Foreskin fibroblast (primary cell): ENCODE measurements at places on chromosomes 1 and 21.

- no peak for DNase-seq
These were observed 10.9 kb downstream of the WNT4 start for GRCh38 chr1:22131875-22132486.

- DNase-seq: no peak
These were observed 135.1 kb downstream of the CSMD2 start for GRCh38 chr1:34029954-34030353.

DNA sequence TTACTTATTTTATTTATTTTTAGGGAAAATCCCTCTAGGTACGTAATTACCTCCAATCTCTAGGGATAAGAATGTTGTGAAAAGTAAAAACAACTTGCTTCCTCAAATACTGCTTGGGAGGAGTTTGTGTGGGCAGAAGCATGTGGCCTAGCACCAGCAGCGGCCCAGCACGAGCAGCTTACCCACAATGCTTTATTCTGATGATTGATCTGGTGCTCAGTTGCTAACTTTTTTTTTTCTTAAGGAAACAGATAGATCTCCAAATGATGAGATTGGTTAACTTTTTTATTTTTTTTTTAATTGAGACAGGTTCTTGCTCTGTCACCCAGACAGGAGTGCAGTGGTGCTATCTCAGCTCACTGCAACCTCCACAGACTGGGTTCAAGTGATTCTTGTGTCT lies 4.2 kb downstream of the CLIC6 start:
- DNase-seq: no peak

DNA sequence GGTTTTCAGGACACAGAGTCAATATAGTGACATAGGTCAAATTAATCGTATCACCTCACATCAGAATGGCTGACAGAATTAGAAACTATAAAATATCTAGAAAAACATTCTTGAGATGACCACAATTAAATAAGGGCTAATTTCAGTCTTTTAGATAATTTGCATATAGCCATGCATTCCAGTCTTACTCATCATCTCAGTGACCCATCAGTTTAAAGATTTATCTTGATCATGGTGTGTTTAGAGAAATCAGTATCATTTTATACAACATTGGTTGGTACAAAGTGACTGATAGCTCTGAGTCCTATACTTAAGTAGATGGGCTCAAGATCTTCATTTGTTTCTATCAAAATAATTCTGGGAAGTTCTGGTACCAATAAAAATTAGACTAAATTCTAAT lies 262.3 kb upstream of the SNX7 start:
- no peak for DNase-seq

DNA sequence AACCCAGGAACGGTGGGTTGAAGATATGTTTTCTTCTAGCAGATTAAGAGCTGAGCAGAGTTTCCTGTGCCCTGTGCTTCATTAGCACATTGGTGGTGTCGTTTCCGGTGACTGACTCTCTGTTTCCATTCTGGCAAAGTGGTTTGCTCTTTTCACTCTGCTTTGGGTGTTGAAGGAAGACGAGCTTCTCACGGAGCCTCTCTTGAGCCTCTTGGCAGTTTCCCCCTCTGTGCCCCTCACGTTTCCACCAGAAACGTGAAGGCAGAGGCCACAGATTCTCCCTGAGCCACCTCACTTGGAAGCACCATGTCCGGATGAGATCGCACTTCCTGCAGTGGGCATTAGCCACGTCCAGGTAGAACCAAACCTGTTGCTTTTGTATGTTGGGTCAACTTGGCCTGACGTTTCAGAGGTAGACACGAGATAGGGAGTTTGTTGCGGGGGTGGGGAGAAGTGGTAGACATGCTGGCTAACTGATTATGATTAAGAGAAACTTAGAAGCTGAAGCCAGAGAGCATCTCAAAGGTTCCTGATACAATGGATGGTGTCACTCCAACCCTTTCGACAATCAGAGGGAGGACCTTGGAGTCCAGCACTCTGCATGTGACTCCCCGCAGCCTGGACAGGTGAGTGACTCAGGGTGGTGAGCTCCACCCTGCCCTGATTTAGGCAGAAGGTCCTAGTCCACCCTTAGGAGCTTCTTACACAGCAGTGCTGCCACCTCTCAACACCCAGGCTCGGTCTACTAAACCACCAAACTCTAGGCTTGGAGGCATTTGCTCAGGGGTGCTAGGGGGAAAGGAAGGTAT lies at the start of gene LAX1:
LAX1 (plus strand) TSS at position 155 of the 809 bp plus-strand sequence; CDS start at position 538, 383 bp downstream.
- no peak for DNase-seq

DNA sequence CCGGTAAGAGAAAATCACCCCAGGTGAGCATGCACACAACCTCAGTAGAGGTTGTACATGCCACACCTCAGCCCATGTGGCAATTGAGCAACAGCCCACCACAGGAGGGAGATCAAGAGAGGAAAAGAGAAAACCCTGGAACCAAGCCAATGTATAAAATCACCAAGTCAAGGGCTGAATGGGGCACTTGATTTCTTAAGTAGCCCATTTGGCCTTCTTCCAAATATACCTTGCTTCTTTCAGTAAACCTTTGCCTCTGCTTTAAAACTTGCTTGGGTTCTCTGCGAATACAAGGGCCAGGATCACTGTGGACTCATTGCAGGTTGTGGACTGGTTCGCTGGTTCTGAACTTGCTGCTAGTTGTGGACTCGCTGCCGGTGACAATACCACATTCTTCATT lies 1814.0 kb downstream of the PLA2G4A start:
- DNase-seq: no peak

- no peak for DNase-seq
These were observed 92.6 kb upstream of the BEND5 start for GRCh38 chr1:48869116-48869893.

GRCh38 chr1:218424502-218424901 lies 79.4 kb downstream of the TGFB2 start:
- no peak for DNase-seq

GRCh38 chr1:10308001-10308400 lies 90.9 kb upstream of the PGD start:
- no peak for DNase-seq

DNA sequence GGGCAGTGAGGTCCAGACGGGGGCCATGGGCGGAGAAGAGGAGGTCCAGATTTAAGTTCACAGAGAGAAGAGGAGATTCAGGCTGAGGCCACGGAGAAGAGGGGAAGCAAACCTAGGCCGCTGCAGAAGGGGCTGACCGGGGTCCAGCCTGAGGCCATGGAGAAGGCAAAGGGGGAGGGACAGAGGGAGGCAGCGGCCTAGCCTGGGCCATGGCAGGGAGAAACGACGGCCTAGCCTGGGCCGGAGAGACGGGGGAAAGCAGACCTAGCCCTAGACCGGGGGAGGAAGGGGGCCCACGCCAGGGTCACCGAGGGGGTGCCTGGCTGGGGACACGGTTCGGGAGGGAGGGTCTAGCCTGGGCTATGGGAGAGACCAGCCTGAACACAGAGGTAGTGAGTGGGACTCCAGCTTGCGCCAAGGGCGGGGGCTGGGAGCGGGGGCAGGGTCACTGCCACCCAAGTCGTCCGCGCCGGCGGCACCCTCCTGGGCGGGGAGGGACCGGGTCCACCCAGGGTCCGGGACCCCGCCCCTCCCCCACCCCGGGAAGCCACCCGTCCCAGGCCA lies 459 bp downstream of the CAPZB start:
- DNase-seq: no peak

GRCh38 chr1:158324395-158324794 lies 6.9 kb downstream of the CD1B start:
- no peak for DNase-seq

GRCh38 chr1:29554208-29554778 lies 318.0 kb downstream of the PTPRU start:
- DNase-seq: no peak

DNA sequence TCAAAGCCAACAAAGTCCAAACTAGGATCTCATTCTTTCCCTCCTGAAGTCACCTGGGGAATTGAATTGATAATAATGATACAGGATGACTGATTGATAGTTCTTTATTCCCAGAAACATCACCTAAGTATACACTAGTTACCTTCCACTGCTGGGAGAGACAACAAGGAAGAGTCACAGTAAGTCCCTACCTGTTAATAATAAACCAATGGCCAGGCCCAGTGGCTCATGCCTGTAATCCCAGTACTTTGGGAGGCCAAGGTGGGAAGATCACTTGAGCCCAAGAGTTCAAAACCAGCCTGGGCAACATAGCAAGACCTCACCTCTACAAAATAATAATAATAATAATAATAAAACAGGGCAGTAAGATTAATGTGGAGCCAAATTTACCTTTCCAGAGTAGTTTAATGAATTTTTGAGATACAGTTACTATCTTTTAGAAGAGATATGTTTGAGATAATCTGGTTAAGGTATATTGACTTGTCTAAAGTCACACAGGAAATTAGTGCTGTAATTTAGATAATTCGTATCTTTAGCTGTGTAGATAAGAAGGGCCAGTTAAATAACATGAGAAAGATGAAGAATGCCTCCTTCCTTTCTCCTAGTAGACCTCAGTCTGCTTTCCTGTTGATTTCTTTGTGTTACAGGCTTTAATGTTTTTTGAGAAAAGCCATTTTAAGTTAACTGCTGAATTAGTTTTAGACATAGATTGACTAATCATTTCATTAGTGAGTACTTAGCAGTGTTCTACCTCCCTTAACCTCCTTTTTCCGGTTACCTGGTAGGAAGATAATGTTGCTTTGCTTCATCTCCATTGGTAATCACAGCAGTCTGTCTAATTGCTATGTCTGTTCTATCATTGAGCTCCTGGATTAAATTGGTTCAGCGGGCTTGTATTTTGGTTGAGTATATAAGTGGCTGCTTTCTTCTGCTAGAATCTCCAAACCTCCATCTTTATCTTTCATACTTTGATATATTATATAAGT lies 22.0 kb downstream of the SMAP2 start:
- no peak for DNase-seq

- no peak for DNase-seq
These were observed 189.0 kb upstream of the RGS18 start for GRCh38 chr1:191969290-191969689.

- peak; percentile 27 for DNase-seq
These were observed 6.4 kb downstream of the FNDC7 start for GRCh38 chr1:108718927-108719655.

GRCh38 chr1:80441664-80442063 lies 1359.1 kb upstream of the ADGRL2 start:
- no peak for DNase-seq

- no peak for DNase-seq
These were observed 465.9 kb downstream of the PLA2G4A start for GRCh38 chr1:187294421-187295201.

- DNase-seq: no peak
These were observed 40.6 kb upstream of the DIPK1A start for GRCh38 chr1:93001893-93002292.

DNA sequence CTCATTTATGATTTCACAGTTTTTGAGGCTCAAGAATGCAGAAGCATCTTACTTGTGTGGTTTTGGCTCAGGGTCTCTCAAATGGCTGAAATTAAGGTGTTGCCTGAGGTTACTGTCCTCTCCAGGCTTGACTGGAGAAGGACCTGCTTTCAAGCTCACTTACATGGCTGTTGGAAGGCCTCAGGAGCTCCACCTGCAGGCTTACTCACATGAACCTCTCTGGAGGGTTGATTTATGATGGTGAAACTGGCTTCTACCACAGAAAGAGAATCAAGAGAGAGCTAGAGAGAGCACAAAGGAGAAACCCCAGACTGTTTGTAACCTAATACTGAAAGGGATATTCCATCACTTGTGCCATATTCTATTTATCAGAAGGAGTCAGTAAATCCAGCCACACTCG lies 6.2 kb upstream of the KCNK2 start:
- peak; percentile 37 for DNase-seq

- DNase-seq: peak; percentile 50
These were observed 33.3 kb downstream of the RCC2 start for GRCh38 chr1:17405898-17406759.

- DNase-seq: no peak
These were observed 360.7 kb downstream of the CAMTA1 start for GRCh38 chr1:7145947-7146346.
